ENCODE measurements at places on chromosomes 16 and 17.
A peak's percentile ranks its signal among the peaks of the same experiment; 100 is the strongest.

DNA sequence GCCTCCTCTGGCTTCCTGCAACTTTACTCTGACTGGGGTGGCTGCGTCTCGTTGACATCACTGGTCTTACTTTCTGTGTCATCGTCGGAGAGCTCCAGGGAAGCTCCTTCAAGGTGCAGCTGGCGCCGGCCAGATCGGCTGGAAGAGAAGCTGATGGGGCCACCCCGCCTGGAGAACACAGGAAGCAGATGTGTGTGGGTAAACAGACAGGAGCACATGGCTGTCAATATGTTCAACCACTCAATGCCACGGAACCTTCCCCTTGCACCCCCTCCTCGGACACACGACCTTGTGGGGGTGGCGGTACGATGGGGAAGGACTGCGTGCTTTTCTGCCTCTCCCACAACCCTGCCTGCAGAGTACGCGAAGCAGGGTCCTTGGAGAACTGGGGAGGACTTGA is 40.1 kb downstream of the NDEL1 start:
- no peak for DNase-seq

GRCh38 chr16:25626172-25626571 is 65.6 kb upstream of the HS3ST4 start:
- no peak for DNase-seq

DNA sequence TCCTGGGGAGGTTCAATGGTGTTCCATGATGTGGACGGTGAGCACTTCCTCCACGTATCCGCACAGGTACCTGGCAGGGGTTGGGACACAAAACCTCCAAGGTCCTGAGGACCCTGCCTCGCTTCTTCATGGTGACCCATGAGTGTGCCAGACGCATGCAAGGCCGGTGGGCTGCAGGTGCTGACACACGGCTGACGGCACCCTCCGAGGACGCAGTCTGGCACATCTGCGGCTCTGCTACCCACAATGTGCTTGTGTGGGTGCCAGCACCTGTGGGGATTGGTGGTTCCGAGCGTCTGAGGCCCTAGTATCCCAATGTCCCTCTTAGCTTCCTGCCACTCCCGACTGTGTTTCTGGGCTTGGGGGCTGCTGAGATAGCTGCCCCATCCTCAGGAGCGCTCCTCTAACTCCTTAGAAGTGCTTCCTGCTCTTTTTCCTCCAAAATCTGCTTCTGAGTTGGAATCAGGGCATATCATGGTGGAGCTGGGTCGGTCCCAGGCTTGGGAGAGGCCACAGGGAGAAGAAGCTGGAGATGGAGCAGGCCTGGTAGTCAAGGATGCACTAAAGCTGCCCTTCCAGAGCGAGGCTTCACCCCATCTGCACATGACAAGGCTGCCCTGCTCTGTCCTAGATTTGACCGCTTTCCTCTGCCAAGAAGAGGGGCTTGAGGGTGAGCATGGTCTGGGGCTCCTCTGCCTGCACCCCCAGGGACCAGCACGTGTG is 1.6 kb downstream of the CYGB start:
- no peak for DNase-seq

DNA sequence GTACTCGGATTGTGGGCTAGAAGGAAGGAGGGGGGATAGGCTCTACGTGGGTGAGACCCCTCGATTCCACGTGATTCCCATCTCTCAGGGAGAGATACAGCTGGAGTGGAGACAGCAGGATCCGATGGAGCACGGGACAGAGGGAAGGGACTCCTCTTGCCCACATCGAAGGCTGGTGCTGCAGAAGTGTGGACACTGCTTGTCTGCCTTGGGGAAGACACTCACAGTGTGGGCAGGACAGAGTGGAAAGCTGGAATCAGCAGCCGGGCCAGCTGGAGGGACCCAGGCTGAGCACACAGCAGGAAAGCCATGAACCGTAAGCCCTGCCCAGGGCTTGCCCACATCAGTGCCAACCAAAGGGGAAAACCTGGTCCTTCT is 42.1 kb upstream of the RPH3AL start:
- no peak for DNase-seq

DNA sequence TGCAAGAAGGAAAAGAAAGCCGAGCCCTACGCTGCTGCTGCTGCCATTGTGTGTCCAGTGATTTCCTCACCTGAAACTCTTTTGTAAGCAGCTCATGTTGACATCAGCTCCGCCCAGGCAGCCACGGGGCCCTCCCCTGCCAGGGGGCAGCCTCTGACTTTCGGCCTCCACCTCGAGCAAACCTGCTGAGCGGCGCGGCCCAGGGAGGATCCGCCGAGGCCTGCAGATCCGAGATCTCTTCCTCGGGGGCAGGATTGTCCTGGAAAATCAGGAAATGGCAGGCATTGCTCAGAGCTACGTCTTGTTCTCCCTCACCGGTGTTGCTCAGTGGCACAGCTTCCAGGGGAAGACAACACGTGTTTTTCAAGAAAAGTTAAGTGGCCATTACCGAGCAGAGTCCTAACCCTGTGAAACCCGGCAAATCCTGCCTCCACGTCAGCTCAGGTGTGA is 35.6 kb upstream of the ZNF750 start:
- no peak for DNase-seq

GRCh38 chr16:23504453-23505179 is 5.7 kb downstream of the GGA2 start:
- peak; percentile 69 for DNase-seq

- DNase-seq: no peak
These were observed 74.3 kb upstream of the CES5A start for GRCh38 chr16:55949518-55949917.

- no peak for DNase-seq
These were observed 11.2 kb downstream of the CHMP1A start for GRCh38 chr16:89646270-89646669.

GRCh38 chr17:55154101-55154500 is 110.7 kb upstream of the HLF start:
- no peak for DNase-seq

DNA sequence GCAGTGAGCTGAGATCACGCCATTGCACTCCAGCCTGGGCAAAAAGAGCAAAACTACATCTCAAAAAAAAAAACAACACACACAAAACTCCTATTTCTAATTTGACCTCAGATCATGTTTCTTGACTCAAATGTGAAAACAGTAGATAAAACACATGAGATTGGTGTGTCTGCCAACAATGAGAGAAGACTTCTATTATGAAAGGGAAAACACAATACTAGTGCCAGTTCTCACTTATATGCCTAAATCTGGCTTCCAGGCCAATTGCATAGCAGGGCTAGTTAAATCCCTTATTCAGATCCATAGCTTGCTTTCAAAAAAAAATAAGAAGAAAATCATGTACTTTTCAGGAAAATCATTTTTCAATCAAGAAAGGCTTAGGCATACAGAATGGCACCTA is 39.4 kb downstream of the AP1G1 start:
- DNase-seq: no peak

GRCh38 chr16:81939164-81940056 is 71.9 kb downstream of the SDR42E1 start:
- no peak for DNase-seq

DNA sequence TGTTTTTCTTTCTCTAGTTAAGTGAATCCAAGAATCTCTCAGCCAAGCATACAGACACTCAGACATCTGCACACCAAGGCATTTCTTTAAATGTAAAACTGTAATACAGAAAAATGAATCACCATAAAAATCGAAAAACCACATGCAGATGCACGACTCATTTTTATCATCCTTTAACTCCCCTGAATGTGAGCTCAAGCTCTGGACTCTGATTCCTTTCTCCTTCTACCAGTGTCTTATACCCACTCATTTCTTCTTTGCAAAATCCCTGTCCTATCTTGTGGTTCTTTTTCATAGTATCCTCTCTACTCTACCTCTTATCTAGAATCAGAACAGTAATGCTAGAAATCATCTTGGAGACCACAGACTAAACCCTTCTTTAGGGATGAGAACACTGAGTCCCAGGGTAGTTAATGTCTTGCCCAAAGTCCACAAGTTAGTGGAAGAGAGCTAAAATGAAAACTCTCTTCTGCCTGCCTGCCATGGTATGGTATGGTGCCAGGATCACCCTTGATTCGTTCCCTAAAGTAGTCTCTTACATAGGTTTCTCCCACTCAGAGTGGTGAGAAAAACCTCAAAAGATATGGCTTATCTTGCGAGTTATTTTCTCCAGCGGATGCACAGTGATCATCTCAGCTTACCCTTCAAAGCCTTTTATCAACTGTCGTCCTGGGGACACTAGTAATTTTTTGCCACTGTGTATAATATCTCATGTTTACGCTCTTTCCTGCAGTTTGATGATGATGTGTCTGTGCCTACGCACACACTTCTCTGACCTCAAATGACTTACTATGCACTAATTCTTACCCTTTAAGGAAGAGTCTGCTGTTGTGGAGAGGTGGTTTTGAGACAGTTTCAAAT is 30.2 kb downstream of the BRD7 start:
- DNase-seq: no peak

- DNase-seq: no peak
These were observed 420.1 kb downstream of the HS3ST4 start for GRCh38 chr16:26111900-26112299.

DNA sequence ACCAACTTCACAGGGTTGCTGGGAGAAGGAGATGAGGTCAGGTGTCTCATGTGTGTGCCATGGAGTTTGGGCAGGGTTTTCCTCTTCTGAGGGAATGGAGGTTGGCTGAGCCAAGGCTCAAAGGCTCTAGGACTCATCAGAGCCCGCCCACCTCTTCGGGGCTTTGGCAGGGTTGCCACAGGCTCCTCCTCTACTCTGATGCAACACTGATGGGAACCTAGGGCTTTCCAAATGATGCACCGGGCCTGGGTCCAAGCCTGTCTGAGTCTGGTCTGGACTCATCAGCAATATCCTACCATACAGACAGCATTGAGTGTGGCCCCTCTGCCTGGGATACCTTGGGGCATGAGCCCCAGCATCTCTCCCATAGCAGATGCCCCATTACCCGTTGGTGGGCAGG is 59.5 kb upstream of the LHX1 start:
- no peak for DNase-seq

GRCh38 chr16:80671281-80671849 is 130.6 kb downstream of the DYNLRB2 start:
- no peak for DNase-seq

DNA sequence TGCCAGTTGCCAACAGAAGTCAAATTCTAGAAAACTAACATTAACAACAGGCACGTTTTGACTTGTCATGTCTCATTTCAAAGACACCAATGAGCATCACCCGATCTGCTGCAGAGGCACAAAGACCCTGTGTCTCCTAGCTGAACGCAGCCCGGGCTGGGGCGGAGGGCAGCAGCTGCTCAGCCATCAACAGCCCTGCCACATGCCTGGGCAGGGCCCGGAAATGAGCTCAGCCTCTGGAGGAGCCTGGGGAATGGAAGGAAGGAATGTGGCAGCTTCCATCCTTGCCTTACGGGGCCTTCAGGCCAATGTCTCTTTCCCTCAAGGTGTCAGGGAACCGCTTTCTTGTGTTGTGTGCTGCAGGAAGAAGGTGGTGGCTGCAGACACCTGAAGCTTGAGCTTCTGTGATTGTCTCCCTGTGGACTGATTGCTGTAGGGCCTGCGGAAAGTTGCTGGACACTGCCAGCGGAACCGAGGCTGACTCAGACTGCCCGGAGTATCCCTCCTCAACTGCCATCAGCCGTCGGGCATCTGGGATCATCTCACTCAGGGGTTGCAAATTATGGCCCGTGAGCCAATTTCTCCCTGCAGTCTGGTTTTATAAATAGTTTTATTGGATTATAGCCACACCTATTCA is 7.3 kb downstream of the CDH13 start:
- no peak for DNase-seq

DNA sequence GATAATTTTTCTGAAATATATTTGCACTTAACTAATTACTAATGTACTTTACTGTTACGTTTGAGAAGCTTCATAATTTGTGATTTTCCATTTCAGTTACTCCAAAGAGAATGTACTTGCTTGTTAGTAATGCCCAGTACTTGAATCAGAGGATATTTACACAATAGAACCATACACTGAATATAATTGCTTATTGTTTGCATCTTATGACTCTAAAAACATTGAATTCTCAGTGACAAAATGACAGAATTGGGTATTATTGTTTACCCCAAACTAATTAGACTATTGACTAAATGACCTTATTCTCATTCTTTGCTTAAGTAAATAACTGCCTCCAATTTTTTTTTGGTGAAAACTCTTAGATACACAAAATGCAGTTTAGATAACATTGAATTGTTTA is 8.9 kb downstream of the CCP110 start:
- no peak for DNase-seq

DNA sequence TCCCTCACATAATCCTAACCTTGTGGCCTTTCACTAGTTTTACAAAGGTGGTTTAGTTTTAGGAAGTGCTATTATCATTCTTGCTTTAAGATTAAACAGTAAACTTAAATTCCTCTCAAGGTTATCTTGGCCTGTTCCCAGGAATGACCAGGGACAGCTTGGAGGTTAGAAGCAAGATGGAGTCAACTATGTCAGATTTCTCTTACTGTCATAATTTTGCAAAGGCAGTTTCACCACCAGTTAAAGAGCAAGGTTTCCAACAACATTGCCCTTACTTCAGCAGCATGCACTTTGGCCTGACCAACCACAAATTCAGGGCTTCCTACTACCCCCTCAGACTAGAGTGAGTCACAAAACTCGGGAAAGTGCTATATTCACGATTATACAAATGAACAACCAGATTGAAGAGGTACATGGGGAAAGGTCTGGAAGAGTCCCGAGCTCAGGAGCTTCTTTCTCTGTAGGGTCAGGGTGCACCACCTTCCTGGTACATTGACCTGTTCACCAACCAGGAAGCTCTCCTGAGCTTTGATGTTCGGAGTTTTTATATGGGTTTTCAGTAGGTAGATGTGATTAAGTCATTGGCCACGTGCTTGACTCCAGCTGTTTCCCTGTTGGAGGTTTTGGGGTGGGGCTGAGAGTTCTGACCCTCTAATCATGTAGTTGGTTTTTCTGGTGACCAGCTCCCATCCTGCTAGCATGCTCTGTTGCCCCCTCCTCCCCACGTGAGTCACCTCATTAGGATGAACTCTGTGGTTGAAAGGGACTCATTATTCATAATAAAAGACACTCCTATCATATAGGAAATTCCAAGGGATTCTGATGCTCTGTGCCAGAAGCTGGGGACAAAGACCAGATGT is 19.4 kb downstream of the RHOT1 start:
- DNase-seq: no peak

DNA sequence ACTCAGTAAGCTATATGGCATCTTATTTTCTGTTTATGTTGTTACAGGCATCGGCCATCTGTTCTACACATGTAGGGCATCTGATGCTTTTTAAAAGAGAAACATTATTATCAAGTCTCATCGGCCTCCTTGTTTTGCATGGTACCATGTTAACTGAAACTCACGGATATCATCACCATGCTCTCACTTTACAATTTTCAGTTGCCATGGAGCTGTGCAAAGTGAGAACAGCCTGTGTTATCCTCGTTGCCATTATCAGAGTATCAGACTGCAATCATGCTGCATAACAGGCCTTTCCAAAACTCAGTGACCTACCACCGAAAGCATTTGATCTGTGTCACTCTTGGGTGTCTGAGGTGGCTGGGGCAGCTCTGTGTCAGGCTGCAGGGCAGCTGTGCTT is 110.3 kb downstream of the C17orf67 start:
- DNase-seq: no peak

- DNase-seq: no peak
These were observed 13.0 kb downstream of the PIRT start for GRCh38 chr17:10824874-10825273.

Data from stimulated activated CD4-positive, alpha-beta T cell treated with anti-CD3 and anti-CD28 coated beads, Interleukin-2, amount 100 ng/mL, for 48 hours (primary cell).